ENCODE measurements at places on chromosomes 16 and 17. TPM values are rescaled to one million over a fixed set of nuclear protein-coding genes. Genes with fewer than 3 reads are reported as not detected.

The HEATR3 gene
- 10.4 TPM for total RNA-seq

The XPO6 gene
- 50.8 TPM for total RNA-seq

The CCL8 gene
- 1.2 TPM for total RNA-seq

The PRKCB gene
- 0.15 TPM for total RNA-seq

The SLC13A5 gene
- total RNA-seq = not detected

The CHTF8 gene
- total RNA-seq = 79.6 TPM

The RFWD3 gene
- 8.1 TPM for total RNA-seq

The KRT28 gene
- not detected for total RNA-seq

The CSH1 gene
- total RNA-seq = not detected

The KRTAP4-4 gene
- not detected for total RNA-seq

The GDE1 gene
- total RNA-seq = 47.1 TPM

The SHMT1 gene
- total RNA-seq = 8.3 TPM

The WNT9B gene
- not detected for total RNA-seq

The HSPB9 gene
- not detected for total RNA-seq

The MEIOC gene
- total RNA-seq = 0.06 TPM
